Fibroblast of lung (primary cell): ENCODE measurements at places on chromosomes 1 and 21. TPM values are rescaled to one million over a fixed set of nuclear protein-coding genes. Genes with fewer than 3 reads are reported as not detected.
A peak's percentile ranks its signal among the peaks of the same experiment; 100 is the strongest.

- DNase-seq, result no peak
These were observed 322.5 kb upstream of the FAM78B start for GRCh38 chr1:166489356-166489669.

- DNase-seq, result peak; percentile 74
These were observed 123.8 kb upstream of the IVNS1ABP start for GRCh38 chr1:185440877-185441276.

DNA sequence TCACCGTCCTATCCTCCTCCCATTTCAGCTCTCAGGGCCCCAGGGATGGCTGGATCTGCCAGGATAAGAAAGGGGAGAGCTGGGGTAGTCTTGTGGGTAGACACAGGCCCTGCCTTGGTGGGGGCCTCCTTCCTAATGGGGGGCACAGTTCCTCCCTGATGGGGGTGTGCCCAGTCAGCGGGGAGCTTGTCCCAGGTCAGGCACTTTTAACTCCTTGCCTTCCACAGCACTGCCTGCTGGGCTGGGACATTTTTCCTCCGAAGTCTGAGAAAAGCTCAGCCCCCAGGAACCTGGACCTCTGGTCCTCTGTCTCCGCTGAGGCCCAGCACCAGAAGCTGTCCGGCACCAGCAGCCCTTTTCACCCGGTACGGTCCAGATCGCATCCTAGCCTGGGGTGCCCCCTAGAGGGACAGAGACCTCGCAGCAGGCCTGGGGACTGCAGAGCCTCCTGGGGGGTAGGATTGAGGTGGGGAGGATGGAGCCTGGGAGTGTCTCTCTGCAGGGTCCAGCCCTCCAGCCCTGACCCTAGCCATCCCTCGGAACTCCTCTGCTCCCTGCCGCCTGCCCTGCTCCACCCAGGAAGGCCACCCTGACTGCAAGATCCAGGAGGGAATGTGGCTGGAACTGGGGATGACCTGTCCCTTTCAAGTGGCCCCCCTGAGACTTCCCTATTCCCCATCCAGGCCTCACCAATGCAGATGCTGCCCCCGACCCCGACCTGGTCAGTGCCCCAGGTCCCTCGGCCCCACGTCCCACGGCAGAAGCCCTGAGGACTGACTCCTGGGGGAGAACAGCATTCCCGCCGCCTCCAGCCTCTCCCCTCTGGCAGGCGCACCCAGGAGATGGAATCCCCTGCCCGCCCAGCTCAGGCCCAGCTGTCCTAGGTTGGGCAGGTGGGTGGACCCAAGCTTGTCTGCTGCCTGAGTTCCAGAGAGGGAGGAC is 12.0 kb downstream of the MIIP start:
- peak; percentile 30 for DNase-seq

GRCh38 chr1:117780687-117781475 is 148.5 kb downstream of the GDAP2 start:
- no peak for DNase-seq

- DNase-seq, result peak; percentile 49
These were observed 5.0 kb upstream of the CHI3L2 start for GRCh38 chr1:111222308-111223125.

GRCh38 chr1:42198251-42198650 is 33.7 kb upstream of the GUCA2A start:
- DNase-seq, result no peak

DNA sequence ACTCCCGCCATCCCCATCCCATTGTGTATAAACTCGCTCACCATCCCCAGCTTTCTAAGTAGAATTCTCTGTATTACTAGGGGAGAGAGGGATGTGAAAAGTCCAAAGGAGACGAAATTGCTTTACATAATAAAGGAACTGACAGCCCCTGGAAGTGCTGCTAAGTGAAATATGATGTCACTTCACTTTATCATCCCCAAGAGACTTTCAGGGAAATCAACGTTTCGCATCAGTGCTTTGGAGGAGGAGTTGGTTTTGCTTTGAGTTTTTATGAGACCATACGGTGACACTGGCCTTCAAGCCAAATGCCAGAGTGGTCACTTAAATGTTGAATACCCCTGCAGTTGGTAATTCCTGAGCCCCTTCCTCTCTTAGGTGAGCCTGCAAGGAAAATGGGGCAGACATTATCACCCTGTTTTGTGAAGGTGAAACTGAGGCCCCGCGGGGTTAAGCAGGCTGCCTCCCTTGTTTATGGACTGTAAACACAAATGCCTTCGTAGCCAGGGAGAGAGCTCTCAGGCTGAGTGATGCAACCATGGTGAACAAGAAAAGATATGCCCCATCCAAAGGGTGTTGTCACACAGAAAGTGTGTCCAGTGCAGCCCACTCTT is 58.4 kb upstream of the KAZN start:
- DNase-seq, result no peak

DNA sequence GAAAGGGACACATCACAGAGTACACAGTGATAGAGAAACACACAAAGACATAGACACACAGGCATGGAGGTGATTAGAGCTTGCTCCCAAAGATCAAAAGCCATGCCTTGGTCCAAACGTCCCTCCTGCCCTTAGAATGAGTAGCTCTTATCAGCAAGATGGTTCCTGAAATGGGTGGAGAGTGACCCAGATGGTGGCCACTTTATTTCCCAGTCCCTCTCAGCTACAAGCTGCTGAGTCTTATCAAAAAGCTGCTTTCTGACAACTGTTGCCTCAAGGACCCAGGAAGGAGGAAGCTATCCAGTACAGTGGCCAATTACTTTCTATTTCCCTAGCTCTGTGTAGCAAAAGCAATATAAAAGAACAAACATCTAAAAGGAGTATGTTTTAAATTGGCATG is 7.7 kb upstream of the CLCA1 start:
- DNase-seq, result no peak

GRCh38 chr1:87174724-87175245 is 153.9 kb upstream of the LMO4 start:
- no peak for DNase-seq

DNA sequence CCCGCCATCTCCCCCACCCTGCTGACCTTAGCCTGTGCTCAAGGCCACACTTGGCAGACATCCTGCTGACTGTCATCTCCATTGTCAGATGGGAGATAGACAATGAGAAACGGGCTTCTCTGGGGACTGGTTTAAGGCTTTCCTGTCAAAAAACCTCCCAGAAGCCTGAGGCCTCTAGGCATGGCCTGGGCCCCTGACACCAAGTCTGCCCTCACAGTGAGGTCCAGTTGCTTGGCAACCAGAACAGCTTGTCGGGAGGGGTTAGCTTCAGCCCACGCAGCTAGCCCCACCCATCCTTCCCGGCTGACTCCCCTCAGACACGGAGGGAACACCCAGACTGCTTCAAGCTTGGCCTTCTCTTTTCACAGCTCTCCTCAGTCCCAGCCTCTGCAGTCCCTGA is 11.0 kb downstream of the PLEKHA6 start:
- DNase-seq, result peak; percentile 63

GRCh38 chr21:41659791-41660560 is 106.9 kb downstream of the RIPK4 start:
- peak; percentile 27 for DNase-seq

GRCh38 chr21:31730712-31731055 is 1.2 kb downstream of the SCAF4 start:
- no peak for DNase-seq

DNA sequence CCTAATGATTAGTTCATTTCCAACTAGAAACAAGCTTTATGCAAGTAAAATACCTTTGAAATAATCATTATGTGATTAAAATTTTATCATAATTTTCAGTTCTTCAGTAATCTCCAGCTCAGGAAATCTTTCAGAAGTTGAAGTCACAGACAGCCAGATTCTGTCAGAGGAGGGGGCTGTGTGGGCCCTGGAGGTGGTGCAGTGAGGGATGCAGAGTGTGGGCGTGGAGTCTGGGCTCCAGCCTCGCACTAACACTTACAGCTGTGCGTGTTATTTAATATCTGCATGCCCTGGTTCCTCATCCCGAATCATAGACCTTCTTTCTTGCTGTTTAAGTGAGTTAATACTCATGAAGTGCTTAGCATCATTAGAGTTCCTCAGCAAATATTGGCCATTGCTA is 23.9 kb downstream of the WDR64 start:
- DNase-seq, result no peak

GRCh38 chr1:88773540-88774150 is 89.6 kb downstream of the PKN2 start:
- DNase-seq, result peak; percentile 74

GRCh38 chr1:40034869-40035268 is 5.7 kb upstream of the CAP1 start:
- no peak for DNase-seq

DNA sequence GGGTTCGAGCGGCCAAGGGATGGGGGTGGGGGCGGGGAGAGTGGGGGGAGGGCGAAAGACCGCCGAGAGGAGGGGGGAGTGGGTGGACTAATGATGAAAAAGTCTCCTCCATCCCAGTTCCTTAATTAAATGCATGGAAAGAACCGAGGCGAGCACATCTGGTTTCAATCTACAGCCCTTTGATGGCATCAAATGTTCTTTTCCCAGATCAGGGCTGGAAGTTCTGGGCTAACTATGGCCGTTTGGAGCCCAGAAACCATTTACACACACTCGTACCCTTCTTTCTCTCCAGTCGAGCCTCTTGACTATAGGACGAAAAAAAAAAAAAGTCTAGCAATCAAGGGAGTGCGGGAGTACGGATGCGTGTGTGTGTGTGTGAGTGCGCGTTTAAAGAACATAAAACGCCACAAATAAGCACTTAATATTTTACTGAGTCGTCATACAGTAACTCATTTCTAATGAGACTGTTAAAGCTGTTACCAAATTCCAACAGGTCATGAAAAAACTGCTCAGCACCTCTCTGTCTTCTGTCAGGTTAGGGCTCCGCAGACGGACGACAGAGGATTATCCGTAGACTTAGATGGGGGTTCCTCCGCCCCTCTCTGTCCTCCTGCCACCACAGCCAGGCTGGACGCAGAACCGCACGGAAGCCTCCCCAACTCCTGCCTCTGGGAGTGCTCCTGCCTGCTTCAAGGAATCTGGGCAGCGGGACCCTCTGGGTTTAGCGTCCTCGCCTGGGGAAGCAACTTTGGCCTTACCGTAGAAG is 2.1 kb upstream of the PRRX1 start:
- DNase-seq, result peak; percentile 68

DNA sequence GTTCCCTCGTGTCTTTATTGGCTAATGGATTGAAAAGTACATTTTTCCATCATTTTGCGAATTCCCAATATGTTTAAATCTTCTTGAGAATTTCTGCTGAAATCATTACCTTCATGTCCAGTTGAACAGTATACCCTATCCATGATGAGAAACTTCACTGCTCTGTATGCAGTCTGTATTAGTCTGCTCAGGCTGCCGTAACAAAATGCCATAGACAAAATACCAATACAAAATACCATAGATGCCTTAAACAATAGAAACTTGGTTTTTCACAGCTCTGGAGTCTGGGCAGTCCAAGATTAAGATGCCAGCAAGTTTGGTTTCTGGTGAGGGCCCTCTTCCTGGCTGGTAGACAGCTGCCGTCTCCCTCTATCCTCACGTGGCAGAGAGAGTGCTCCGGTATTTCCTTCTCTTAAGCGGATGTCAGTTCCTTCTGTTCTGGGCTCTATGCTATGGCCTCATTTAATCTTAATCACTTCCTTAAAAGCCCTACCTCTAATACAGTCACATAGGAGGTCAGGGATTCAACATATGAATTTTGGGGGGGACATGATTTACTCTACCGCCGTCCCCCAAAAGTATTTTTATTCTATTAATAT is 27.0 kb downstream of the CXADR start:
- DNase-seq, result no peak

DNA sequence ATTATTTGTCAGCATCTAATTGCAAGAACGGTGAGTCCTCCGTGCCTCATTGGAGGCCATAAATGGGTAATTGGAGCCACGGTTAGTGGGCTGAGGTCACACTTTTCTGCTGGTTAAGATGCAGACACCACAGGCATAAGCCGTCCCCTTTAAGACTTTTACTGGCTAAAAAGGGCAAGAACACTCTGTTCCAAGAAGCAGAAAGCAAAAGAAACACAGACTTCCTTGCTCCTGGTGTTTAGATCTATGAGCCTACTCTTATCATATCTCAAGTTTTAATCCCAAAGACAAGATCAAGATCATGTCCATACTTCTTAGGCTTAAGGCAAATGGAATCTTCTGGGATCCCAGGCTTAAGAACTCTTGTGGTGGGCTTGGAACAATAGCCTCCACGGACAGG is 17.3 kb upstream of the GJA5 start:
- DNase-seq, result no peak

DNA sequence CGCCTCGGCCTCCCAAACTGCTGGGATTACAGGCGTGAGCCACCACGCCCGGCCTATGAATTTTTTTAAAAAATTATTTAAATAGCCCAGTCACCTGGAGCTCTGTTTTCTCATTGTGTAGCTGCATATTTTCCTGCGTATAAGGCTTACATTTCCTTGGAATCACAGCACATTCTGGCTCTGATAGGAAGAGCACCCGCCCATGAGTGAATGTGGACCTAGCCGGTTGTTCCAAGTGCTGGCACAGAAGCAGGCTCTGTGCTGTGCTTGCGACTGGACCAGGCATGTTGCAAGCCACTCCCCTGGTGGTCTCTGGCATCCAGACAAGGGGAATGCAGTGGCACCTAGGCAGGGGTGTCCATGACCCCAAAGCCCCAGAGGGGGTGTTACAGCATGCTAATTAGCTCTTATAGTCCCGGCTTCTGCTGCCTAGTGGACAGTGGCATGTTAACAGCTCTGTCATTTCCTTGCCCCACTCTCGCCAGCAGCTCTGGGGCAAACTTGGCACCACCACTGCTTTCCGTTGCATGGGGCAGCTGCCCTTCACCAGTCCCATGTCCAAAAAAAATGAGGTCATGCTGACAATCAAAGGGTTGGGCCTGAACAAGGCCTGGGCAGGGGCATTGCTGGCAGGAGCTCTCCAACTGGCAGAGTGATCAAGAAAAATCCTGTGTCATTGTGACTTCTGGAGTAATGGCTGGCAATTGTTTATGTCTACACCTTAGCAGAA is 5.2 kb upstream of the VTCN1 start:
- DNase-seq, result no peak

Gene SYT6
- total RNA-seq, result not detected in 2 replicates

Gene GUCA2B
- total RNA-seq, result not detected in 2 replicates

Gene OSCP1
- total RNA-seq, result 8.7 and 10.7 TPM in 2 replicates

Gene CNKSR1
- not detected in 2 replicates for total RNA-seq

Gene CLCA1
- total RNA-seq, result not detected in 2 replicates

Gene ERMAP
- 17.2 and 37.2 TPM in 2 replicates for total RNA-seq

Gene FCRLA
- under 0.01 and 0.17 TPM in 2 replicates for total RNA-seq

Gene ACKR1
- total RNA-seq, result not detected in 2 replicates

Gene FBLIM1
- total RNA-seq, result 17.3 and 27.7 TPM in 2 replicates

Gene LCE2C
- total RNA-seq, result not detected in 2 replicates

Gene UHMK1
- total RNA-seq, result 66.0 and 79.1 TPM in 2 replicates
